ENCODE measurements at places on chromosomes 2 and 18.
A peak's percentile ranks its signal among the peaks of the same experiment; 100 is the strongest.

DNA sequence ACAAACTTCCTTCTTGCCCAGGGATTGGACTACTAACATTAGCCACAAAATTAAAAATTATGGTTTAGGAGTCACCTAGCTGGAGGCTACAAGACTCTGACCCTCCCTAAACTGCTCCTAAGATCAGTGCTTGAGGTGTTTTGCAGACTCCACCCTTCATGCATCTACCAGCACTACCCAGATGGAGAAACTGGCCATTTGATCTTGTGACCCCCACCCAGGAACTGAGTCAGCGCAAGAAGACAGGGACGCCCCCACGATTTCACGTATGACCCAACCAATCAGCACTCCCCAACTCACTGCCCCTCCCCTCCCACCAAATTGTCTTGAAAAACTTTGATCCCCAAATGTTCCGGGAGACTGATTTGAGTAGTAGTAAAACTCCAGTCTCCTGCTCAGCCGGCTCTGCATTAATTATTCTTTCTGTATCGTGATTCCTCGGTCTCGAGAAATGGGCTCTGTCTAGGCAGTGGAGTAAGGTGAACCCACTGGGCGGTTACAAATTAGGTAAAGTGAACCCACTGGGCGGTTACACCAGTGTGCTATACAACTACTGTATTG, 40.1 kb upstream of the CCDC88A start:
- no peak for DNase-seq

DNA sequence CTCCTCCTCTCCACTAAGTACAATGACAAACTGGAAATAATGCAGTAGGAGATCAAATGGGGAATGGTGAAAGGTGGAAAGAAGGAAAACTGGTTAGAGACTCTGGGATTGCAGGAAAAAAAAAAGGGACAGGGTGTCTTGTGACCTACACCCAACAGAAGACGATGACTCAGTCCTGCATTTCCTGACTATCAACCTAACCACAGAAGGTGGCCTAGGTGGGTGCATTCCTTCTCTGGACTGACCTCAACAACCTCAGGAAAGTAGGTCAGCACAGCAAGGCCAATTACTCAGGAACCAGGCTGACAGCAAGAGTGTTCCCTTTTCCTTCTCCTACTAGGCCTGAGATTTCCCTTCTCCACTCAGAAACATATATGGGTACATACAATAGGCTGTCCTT, 1386.4 kb upstream of the ZEB2 start:
- DNase-seq: no peak

GRCh38 chr2:189407281-189408209, 33.7 kb upstream of the WDR75 start:
- no peak for DNase-seq

GRCh38 chr18:23825978-23826405, 136.7 kb downstream of the LAMA3 start:
- DNase-seq: peak; percentile 78

- peak; percentile 32 for DNase-seq
Observed at GRCh38 chr2:143937723-143938350, 582.1 kb downstream of the ZEB2 start.

DNA sequence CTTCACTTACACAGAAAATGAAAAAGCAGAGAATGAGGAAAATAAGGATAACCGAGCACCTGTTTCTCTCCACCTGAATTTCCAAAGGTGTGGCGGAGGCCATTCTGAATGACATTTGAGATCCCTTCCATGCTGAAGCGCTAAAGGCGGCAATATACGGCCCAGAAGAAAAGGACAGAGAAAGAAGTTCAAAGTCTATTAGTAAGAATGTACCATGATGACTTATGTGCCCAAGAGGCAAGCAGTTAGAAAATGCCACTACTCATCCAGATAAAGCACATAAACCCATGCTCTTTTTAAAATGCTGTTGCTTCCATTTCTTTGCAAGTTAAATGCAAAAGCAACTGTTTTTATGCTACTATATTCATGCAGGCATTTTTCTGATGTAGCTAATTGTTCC, 37.2 kb downstream of the FEZ2 start:
- no peak for DNase-seq

- DNase-seq: peak; percentile 89
Observed at GRCh38 chr18:12278741-12279682, 24.9 kb downstream of the CIDEA start.
